ENCODE measurements at places on chromosomes 4 and X.

- DNase-seq: no peak
These were observed 76.9 kb downstream of the WFS1 start for GRCh38 chr4:6346373-6347110.

- no peak for DNase-seq
These were observed 19.6 kb downstream of the CAMK2D start for GRCh38 chr4:113741956-113742355.

DNA sequence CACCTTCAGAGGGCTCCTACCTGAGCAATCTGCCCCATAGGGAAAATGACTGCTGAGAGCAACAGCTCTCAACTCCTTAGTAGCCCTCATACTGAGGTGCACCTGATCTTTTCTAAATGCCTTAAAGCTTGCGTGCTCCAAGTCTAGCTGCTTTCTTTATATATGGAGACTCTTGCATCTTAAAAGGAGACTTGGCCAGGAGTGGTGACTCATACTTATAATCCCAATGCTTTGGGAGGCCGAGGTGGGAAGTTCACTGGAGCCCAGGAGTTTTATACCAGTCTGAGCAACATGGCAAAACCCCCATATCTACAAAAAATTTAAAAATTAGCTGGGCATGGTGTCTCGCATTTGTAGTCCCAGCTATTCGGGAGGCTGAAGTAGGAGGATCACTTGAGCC is 78.1 kb upstream of the TRIM2 start:
- DNase-seq: no peak

DNA sequence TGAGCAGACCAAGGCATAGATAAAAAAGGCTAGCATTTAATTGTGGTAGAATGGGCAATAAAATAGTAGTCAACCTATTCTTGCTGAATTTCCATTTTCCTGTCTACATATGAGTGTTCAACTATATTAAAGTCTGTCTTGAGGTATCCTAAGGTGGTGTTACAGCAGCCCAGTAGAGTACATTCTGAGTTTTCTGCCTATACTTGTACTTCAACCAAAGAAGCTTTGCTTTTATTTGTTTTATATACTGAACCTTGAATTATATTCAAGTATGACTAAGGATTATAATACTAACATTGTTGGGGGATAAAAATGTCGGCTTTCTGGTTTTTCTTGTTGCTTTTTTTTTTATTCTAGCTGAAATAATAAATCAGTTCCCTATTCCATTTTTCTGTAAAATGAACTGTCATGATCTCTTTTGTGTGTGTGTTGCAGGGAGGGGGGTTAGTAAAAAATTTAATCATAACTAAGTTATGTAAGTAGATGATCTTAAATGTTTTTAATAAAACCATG is 106.7 kb downstream of the PDLIM5 start:
- DNase-seq: no peak

GRCh38 chr4:23476515-23477090 is 413.2 kb downstream of the PPARGC1A start:
- DNase-seq: peak; percentile 5

- no peak for DNase-seq
These were observed 43.7 kb downstream of the ANTXR2 start for GRCh38 chr4:80029364-80029763.
